ENCODE measurements at places on chromosomes 4 and X.
A peak's percentile ranks its signal among the peaks of the same experiment; 100 is the strongest.

DNA sequence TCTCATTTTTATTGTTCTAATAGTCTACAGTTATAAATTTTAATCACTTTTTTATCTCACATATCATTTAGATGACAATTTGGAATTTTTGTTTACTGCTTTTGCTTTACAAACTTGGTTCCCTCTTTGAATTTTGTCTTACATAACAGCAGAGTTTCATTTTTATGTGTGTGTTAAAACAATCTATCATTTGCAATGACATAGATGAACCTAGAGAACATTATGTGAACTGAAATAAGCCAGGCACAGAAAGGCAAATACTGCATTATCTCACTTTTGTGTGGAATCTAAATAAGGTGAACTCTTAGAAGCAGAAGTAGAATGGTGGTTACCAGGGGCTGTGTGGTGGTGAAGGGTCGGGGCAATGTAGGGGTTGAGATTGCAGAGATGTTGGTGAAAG is 170.7 kb downstream of the GASK1B start:
- no peak for DNase-seq

DNA sequence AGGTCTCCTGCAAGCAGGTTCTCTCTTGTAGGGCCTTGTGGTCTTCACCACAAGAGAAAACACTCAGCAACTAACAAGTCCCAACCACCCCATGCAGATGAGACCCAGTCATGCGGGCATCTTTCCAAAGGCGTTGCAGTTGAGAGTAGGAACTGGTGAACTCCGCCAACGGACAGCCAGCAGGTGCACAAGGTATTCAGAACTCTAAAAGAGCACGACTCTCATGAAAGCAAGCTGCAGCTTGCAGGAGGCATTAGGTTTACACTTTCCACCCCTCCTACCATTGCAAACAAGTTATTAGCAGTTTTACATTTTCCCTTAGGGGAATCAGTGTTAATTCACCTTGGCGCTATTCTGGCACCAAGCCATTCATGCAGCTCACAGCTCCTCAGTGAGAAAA is 173.4 kb upstream of the KIT start:
- no peak for DNase-seq

DNA sequence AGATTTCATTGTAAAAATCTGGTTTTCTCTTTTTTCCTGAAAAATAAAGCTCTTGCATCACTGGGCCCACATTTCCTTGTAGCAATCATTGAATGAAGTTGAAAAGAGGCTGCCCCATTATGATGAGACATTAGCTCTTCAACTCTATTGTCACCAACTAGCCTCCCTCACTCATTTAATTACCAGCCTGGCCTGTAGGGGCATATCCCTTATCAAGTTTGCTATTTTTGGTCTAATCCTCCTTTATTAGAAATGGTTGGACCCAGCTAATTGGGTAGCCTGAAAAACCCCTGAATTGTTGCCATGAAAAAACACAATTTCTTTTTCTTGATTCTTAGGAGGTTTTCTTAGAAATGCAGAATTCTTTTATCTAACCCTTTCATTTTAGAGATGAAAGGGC is 164.6 kb upstream of the CASK start:
- DNase-seq: no peak

DNA sequence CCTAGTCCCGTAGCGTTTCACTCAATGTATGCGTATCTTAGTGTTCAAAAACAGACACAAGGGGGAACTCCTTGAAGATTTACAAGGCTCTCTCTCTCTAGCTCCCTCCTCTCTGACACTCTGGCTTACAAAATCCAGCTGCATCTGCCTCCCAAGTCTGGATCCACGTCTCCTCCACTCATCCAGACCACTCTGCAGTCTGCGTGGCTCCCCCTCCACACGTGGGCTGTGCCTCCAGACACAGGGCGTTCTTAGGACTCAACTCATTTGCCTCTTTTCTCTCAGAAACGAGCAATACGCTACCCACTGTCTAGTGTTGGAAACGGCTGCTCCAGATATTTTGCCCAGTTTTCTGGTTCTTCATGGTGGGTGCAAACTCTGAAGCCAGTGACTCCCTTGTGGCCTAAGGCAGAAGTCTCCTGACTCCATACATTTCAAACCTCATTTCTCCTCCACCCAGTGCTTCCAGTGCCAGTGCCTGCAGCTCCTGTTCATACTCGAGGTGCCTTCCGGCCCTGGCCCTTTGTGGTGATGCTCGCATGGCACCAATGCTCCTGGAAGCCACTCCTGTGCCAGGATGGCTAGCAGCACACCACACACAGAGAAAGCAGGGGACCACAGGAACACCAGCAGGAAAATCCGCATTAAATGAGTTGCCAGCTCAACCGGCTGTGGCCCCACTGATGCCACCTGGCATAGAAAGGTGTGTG is 24.1 kb downstream of the NAT8L start:
- DNase-seq: no peak

GRCh38 chr4:109406337-109406931 is 27.2 kb upstream of the SEC24B start:
- DNase-seq: peak; percentile 63

DNA sequence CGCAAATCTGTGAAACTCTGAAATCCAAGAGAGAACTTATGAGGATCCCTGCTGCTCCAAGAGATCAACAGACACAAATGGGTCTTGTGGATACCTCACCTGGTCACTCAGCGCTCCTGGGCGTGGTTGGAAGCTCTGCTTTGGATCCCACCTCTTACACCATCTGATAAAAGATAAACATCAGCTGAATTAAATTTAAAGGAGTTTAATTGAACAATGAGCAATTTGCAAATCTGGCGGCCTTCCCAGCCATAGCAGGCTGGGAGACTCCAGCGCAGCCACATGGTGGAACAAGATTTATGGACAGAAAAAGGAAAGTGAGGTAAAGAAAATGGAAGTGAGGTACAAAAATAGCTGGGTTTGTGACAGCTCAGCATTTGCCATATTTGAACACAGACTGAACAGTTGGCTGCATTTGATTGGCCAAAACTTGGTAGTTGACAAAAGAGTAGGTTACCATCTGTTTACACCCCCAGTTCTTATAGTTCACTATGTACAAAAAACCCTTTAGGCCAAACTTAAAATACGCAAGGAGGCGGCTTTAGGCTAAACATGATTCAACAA is 437.3 kb upstream of the NDST3 start:
- DNase-seq: no peak

DNA sequence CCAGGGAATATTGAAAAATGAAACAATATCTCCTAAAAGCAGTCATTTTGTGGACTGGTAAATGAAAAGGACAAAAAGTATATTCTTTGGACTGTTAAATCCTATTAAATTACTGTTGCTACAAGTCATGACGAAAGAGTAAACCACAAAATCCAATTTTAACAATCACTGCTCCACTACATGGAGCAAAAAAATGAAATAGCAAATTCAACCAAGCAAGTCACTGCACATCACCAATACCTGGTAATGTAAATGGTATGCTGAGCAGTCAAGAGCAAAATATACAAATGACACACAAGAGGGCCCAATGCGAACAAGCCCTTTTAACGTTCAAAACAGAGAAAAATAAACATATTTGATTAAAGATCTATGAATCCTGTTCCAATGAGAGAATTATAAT is 126.2 kb downstream of the KLHL13 start:
- no peak for DNase-seq

- no peak for DNase-seq
Measured at GRCh38 chr4:183627979-183628588, 30.9 kb downstream of the RWDD4 start.

DNA sequence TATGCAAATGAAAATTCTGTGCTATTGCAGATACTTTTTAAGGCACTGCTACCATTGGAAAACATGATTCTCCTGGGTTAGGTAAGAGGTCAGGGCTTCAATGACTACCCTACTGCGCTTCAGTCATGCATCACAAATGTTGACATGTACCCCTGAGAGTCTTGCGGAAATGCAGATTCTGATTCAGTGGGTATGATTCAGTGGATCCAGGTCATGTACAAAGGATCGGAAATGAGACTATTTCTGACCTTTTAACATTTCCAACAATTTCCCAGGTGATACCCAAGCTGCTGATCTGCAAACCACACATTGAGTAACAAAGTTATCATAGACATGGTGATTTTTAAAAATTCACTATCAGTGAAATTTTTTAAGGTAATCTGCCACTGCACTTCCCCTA is 62.6 kb downstream of the DDX53 start:
- no peak for DNase-seq

DNA sequence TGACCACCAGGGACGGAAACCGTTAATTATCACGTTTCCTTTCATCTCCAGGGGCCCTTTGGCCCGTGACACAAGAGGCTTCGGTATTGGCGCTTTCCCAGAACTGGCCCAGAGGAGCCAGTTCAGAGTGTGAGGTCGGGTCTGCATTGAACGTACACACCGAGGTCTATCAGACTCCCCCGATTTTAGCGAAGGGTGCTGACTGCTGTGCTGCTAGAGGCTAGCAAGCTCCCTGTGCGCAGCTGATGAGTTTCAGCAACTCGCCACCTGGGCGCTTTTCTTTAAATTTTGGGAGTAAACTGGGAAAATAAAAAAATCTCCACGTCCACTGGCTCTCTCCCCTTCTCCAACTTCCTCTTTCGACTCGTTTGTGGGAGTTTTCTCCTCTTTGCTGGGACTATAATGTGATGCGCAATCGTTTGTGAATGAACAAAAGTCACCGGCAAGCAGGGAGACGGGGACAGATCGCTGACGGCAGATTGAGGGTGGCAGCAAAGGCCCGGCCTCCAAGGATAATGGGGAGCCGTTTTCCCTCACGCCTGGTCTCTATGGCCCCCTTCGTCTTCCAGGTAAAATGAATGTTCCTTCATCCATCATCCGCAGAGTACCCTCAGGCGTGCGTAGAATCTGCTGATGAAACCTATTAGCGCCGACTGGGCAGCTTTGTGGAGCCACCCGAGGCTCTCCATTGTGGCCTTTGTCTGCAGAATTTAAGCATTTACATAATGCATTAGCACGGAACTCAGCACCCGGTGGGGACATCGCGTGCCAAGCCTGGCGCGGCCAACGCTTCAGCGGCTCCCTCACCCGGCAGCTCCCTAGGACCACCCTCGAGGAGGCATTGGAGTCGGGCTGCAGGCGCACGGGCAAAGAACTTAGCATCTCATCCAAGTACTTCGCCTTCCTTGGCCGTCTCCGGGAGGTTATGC is 1.6 kb upstream of the LRAT start:
- DNase-seq: peak; percentile 2

GRCh38 chr4:137819964-137820383 is 287.7 kb upstream of the PCDH18 start:
- DNase-seq: peak; percentile 69

DNA sequence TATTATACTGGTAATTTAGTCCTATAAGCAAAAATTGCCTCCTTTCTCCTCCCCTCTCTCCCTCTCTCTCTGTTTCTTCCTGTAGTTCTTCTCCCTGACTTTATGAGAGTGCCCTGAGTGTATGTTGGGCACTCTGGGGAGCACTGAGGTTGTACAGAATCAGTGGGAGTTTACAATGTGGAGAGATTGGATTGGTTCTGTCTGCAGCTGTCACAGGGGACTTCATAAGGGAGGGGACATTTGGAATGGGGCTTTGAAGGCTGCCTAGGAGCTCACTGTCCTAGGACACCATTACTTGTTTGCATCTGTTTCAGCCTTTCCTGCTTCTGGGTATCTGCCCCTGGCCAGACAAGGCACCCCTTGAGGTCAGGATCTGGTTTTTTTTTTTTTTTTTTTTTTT is 22.9 kb downstream of the SH3TC1 start:
- DNase-seq: no peak

DNA sequence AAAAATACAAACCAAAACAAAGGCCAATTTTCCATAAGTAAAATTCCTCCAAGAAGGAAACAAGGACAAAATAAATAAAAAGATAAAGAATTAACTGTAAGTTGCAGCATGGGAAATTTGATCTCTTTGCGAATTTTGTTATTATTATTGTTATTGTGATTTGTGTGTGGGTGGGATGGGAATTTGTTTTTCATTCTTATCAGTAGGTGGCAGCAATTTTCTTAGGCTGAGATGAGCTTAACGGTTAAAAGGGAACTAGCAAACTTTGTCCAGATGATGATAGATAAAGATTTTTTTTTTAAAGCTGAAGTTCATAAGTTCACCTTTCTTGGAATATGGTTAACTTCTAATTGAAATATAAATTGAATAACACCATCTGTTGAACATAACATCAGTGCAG is 83.2 kb upstream of the IL1RAPL2 start:
- DNase-seq: no peak

DNA sequence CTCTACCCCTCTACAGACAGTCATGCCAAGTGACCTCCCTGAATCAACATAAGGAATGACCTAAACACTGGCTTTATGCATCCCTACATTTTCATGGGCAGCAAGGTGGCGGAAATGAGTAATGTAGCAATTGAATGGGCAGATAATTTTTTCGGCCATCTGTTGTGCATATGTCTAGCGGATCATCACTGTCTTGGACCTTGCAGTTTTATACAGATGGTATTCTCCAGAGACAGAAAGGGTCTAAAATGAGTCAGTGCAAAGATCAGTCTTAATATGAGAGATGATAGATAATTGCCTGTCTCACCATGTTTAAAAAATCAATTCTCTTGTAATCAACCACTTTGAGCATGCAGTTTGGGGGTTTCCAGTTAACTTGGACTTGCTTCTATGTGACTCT is 177.3 kb upstream of the DKK2 start:
- DNase-seq: peak; percentile 23

DNA sequence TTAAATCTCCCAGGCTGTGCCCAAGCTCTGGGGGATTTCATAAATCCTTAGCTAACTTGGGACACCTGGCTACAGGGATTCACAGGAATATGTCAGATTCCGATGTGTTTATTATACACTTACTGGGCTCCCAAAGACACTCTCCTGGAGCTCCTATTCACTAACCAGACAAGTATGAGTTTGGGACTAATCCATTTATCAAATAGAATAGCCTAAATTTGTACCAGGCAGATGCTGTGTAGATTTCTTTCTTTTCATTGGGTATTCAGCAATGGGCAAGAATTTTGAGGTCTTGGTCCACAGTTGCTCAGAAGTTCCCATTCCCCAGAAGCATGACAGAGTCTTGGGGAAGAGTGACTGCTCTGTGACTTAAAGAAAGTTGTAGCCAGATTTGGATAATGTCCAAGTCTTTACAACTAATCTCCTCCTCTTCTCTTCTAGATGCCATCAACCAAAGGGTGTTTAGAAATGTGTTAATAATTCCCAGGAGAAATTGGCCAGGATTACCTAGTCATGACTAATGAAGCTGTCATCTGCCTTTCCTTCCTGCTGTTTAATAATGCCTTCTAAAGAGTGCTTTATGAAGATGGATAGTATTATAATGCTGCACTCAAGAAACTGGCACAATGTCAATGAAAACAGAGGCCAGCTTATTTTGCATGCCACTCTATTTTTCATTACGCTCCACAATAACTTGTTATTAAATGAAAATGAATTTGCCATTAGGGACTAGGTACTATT is 120.9 kb downstream of the CHIC2 start:
- peak; percentile 88 for DNase-seq

GRCh38 chr4:76011018-76011670 is 3.8 kb upstream of the CXCL9 start:
- no peak for DNase-seq

DNA sequence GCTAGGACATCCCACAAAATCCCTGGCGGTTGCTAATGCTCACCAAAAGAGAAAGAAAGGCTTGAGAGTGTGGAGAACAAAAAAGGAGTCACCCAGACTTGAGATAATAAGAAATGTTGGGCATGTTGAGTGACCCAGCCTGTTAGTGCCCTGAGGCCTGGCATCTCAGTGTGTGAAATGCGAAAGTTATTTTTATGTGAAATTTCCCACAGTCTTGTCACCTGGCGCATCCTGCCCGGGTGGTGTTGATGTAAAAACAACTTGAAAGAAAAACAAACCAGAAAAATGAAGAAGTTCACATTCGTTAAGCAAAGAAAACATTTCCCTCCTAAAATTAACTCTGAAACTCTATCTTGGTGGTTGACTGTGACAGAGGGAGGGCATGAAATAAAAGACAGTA is 495.2 kb downstream of the MID1IP1 start:
- no peak for DNase-seq

GRCh38 chr4:187212446-187213080 is 488.9 kb upstream of the FAT1 start:
- no peak for DNase-seq
